ENCODE measurements at places on chromosomes 7 and 10. TPM values are rescaled to one million over a fixed set of nuclear protein-coding genes. Genes with fewer than 3 reads are reported as not detected.

The ADRA2A gene
- 6.5 TPM for polyA plus RNA-seq

The HECW1 gene
- polyA plus RNA-seq, result 14.5 TPM

The SPACDR gene
- 84.9 TPM for polyA plus RNA-seq

The ABCA13 gene
- 3.5 TPM for polyA plus RNA-seq

The ADIRF gene
- 85.6 TPM for polyA plus RNA-seq

The CDNF gene
- 46.7 TPM for polyA plus RNA-seq

The CTTNBP2 gene
- polyA plus RNA-seq, result 2.7 TPM

The WNT2 gene
- 6.5 TPM for polyA plus RNA-seq

The COL26A1 gene
- 3.1 TPM for polyA plus RNA-seq
